Mesothelial cell of epicardium (in vitro differentiated cells): ENCODE measurements at places on chromosomes 4 and X.

DNA sequence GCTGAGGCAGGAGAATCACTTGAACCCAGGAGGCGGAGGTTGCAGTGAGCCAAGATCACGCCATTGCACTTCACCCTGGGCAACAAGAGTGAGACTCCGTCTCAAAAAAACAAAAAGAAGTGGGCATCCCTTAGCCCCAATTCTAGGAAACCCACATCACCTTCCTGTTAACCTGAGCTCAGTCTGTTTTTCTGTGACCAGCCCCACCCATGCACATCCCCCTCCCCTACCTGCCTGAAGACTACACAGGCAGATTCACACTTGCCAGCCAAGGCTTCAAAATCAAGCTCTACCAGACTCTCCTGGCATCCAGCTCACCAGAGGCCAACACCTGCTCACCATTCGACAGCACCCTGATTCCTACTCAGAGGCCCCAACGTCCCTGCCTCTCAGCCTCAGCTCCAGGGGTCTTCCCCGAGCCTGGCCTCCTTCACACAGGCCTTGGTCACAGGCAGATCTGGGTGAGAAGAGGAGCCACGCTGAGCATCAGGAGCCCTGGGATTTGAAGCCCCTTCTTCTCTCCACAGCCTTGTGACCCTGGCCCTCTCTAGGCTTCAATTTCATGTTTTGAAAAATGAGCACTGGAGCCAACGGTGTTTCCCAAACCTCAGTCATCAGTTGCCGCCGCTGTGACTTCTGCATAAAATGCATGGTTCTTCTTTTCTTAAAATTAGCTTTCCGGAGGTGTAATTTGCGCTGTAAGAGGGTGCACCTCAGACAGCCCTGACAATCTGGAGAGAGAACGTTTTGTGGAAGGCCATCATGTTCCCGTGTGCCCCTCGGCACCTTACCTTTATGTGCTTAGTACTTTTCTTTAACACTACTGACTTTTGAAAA lies 47.3 kb downstream of the JAKMIP1 start:
- DNase-seq, result no peak

DNA sequence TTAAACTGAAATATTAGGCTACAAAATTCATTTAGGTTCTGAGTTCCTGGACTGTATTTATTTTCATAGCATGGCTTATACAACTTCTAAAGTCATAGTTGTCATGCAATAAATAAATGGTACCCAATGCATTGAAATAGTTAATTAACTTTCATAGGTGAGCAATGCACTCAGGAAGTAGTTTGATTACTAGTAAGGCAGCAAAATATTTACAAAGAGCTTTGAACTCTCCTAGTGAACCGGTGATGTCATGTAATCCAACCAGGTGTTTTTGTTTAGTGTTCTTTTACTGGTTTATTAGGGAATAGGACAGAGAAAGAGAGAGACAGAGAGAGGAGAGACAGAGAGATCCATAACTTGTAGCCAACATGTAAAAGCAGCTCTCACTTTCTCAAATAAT lies 228.6 kb upstream of the CTSO start:
- no peak for DNase-seq

DNA sequence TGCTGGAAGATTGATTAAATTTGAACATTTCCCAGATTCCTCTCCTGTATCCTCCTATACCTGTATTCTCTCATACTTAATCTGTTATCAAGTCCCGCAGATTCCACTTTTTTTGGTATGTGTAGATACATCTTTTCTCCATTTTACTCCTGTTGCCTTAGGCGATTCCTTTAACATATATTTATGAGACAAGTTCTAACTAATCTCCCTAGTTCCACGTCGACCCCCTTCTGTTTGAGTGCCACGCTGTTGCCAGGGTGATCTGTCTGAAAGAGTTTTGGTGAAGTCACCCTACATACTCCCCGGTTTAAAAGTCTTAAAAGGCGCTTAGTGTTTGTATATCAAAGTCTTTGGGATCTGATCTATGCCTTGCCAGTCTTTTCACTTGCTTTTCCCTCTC lies 2.4 kb downstream of the HNRNPH2 start:
- no peak for DNase-seq

DNA sequence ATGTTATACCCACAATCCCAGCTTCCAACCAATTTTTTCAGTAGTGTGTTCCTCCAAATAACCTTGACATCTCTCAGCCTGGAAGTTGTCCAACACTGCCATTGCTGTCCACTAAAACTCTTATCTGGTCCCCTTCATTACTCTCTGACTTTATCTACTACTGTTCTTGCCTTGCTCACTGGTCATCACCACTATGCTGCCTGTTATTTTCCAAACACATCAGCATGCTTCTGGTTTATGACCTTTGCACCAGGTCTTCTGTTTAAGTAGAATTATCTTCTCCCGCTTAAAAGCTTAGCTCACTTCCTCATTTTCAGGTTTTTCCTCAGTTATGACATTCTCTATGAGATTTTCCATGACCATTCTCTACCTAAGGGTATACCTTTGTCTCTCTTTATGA lies 5.5 kb downstream of the ELMOD2 start:
- DNase-seq, result no peak

DNA sequence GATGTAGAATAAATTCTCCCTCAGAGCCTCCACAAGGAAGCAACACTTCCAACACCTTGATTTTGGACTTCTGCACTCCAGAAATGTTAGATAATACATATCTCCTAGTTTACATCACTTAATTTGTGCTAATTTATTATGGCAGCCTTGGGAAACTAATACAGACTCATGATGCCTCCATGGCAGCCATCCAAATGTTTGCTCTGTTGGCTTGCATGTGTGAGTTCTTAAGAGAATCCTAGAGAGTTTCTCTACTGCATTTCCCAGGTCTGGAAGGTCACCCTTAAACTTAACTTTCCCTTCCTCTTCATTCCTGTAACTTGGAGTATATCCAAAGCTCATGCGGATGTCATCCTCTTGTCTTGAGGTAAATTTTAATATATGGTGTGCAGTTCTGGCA lies 956.1 kb downstream of the ADGRL3 start:
- no peak for DNase-seq

DNA sequence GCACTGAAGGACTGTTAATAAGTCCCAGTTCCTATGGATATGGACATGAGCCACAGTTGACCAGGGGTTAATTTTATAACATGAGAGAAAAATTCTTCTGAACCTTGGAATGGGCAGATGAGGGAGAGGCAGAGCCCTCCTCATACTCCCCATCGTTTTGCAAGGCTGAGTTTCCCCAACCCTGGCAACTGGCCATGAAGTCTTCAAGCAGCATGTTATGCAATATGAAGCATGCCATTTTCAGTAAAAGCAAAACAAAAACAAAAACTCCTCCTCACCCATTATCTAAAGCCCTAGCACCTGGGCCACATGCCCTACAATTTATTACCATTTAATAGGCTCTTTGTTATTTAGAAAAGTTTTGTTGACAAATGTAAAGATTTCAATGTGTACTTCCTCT lies 64.5 kb downstream of the GPC4 start:
- peak; percentile 22 for DNase-seq

GRCh38 chr4:74042681-74043080 lies 4.2 kb upstream of the CXCL3 start:
- DNase-seq, result no peak

GRCh38 chr4:48686369-48686768 lies 93.7 kb downstream of the FRYL start:
- no peak for DNase-seq

DNA sequence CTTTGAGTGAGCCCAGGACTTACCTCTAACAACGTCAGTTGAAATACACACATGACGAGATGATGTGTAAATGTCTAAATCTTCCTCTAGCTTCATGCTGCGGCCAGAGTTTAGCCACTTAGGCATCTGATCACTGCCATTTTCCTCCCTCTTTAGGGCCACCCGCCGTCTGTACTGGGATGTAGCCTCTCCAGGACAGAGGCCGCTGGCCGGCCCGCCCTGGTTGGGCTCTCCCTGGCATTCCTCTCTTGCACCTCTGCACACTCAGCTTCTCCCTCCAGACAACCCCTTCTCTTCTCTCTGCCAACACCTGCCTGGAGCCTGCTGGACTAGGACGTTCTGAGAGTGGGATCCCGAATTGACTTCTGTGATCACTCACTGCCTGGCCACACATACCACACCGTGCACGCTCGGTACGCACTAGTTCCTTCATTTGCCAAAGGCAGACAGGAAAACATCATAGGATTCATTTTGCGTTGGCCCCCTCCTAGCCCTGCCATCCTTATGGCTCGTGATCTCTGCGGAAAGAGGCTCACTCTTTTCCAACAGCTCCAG lies 33.6 kb downstream of the RNF212 start:
- no peak for DNase-seq

DNA sequence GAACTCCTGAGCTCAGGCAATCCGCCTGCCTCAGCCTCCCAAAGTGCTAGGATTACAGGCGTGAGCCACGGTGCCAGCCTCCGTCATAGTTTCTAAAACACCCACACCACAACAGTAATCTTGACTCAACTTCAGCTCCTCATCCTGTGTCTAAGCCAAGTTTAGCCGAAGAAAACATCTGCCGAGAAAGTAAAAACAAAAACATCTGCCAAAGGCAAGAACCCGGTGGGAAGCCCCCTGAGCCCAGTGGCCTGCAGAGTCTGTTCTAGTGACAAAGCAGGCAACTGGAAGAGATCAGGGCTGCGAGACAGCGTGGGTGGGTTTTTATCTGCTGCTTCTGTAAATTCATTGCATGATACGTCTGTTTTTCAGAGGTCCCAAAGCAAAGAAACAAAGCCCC lies 26.6 kb upstream of the CD99 start:
- DNase-seq, result no peak

GRCh38 chr4:32429151-32429550 lies 1709.0 kb downstream of the PCDH7 start:
- DNase-seq, result no peak

DNA sequence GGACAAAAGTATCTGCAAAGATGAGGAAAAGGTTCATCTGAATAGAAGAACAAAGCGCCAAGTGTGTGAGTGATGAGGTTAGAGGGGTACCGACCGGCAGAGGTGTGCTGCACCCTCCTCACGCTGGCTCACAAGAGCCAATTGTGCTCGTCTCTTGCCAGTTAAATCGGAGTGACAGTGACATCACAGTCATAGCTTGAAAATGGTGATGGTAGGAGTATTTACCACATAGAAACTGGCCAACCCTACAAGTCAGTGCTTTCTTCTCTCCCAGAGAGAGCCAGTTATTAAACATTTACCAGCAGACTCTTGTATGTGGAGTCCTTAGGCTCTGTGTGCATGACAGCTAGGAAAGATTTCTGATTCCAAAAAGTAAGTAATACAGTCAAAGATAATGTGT lies 32.4 kb downstream of the CLDN22 start:
- DNase-seq, result no peak

- no peak for DNase-seq
Observed at GRCh38 chr4:109574443-109574850, 14.4 kb downstream of the MCUB start.

DNA sequence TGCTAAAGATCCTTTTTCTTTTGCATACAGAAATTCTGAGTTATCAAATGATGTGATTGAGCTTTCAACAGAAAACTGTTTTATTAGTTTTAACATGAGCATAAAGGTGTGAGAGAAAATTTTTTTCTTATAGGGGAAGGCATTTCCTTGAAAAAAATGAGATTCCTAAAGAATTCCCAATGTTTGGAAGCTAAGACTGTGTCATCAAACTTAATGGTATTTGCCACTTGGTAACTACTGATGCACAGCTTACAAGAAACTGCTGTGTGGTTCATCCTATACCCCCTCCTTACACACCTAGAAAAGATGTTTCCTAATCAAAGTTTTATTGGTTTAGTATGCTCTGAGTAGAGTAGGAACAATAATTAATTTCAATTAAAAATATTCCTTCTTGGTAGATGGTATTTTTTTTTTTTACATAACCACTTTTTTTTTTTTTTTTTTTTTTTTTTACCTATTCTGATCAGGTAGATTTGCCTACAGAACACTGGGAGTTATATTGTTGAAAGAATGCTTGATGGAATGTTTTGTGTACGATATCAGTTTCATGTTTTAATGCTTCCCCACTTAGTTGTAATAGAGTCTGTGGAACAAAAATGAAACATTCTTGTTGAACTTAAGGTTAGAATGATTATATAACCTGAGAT lies 6.0 kb downstream of the PTPN13 start:
- DNase-seq, result no peak

- no peak for DNase-seq
Observed at GRCh38 chrX:70774223-70774622, 134.3 kb downstream of the TEX11 start.

DNA sequence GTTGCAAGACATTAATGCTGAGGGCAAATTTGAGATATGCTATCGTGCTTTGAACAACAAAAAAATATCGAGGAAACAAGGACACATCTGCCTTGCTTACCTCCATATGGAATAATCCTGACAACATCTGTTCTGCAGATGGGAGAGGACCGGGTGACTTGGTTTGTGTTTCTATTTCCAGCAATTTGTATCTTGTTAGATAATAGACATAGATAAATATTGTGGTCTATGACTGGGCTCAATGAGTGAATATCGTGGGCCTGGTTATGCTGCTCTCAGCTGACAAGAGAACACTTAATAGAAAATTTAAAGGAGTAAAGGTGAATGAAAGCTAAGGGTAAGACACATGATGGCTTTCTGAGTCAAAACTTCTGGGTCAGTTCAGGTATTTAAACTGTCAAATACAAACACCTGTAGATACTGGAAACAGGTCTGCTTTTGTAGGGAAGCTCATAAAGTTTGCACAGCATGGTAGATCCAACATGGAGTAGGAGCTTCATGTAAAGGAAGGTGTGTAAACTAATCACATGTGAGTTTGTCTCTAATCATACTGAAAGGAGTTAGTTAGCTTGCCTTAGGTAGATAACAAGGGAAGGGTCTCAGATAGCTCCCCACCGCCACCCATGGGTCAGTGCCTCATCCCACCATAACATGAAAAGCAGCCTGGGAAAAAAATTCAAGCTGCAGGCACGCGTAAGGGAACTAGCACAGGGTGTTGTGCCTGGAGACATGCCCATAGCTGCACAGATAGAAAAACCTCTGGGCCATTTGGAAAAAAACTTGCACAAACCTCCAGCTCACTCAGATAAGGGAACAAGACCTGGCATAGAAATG lies 904.1 kb upstream of the EPHA5 start:
- no peak for DNase-seq

- no peak for DNase-seq
Observed at GRCh38 chrX:107102980-107103379, 15.6 kb downstream of the RBM41 start.

DNA sequence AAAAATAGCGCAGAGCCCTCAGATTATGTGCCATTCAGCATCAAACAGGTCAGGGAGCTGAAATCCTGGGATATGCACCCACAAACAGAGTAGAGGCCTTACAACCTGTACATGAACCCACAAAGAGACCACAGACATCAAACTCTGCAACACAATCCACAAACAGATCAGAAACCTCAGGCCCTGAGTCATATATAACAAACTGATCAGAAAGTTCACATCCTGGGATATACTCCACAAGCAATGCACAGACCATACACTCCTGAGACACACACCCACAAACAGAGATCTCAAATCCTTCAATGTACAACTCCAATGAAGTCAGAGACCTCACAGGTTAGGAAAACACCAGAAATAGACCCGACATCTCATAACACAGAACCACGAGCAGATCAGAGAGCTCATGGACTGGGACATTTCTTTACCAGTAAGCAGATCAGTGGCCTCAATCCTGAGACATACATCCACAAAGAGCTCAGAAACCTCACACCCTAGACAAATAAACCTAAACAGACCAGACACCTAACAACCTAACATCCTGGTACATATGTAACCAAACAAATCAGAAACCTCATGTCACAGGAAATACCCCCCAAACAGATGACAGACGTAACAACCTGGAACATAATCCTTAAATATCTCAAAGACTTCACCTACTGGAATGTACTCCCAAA lies 24.2 kb downstream of the SUV39H1 start:
- no peak for DNase-seq

GRCh38 chrX:120244395-120244734 lies 6.2 kb upstream of the ZBTB33 start:
- no peak for DNase-seq
